ENCODE measurements at places on chromosomes 12 and 14.

DNA sequence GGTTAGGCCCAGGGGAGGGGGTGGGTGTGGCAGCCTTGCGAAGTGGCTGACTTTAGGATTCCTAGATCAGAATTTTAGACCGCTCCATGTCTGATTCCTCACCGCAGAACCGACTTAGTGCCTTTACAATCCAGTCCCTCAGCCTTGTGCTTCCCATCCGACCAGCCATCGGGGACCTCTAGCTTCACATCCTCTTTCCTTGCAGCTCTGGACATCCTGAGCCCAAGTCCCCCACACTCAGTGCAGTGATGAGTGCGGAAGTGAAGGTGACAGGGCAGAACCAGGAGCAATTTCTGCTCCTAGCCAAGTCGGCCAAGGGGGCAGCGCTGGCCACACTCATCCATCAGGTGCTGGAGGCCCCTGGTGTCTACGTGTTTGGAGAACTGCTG, 557 bp downstream of the COPS7A start:
- DNase-seq, result no peak

DNA sequence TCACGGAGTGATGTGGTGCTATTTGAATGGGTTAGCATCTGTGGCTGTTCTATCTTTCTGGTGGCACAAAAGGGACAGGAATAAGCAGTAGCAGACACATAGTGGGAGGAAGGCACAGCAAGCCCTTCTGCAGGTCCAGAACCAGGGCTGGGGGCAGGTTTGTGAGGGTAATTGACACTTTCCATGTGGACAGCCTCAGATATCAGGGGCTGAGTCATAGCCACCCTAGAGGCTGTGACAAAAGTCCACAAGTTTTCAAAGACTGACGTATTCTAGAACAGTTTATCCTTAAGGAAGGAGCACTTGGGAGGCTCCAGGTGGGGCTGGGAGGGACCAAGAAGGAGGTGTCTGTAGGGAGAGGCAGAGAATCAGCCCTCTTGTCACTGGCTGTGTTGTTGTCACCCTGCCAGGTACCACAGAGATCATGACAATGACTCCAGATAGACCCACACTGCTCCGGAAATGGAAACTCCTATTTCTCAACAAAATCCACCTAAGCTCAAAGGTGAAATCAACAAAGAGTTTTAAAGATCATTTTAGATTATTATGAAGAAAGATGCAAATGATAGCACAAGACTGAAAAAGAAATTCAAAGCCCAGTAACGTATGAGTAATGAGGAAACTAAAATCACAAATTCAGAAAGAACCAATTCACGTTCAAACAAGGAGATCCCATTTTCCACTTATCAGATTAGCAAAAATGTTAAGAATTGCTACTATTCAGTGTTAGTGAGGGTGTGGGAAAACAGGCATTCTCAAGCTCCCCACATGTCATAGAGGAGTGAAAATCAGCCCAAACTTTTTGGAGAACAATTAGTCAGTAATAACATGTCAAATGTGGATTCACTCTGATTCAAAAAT, 48.3 kb downstream of the NFKBIA start:
- no peak for DNase-seq

DNA sequence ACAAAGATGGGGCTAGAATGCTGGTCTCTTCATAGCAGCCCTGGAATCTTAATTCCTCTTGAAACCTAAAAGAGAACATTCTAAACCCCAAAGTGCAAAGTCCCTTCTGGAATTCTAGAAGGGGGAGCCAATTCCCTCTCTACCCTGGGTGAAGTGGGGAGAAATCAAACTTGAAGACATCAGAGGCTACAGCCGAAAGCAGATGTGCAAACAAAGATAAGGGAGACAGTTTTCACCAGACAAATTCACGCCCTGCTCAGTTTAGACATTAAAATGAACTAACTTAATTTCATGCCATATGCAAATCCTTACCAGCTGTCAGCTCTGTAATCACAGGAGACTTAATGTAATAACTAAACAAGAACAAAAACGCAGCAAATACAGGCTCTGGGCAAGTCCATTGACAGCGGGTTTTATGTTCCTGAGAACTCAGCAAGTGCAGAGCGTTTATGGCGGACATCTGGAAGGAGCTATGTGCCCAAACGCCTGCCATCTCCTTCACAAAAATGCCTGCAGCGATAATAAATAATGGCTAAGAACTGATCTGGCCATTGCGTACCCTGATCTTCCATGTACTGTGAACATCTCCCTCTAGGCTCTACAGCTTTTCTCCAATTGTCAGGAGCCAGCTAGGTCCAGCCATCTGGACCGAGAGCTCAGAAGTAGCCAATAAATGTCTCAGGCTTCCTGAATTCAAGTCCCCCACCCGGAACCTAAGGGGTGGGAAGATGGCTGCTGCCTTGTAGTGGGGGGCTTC, 19.1 kb upstream of the FICD start:
- no peak for DNase-seq

- no peak for DNase-seq
Observed at GRCh38 chr14:20675669-20676068, 8.7 kb upstream of the RNASE4 start.

- DNase-seq, result no peak
Observed at GRCh38 chr12:47362126-47362705, 282.5 kb upstream of the AMIGO2 start.

Measured in activated CD8-positive, alpha-beta memory T cell treated with anti-CD3 and anti-CD28 coated beads for 48 hours (primary cell).